Left renal pelvis (tissue), 4 donors: ENCODE measurements at places on chromosomes 5 and 9. TPM values are rescaled to one million over a fixed set of nuclear protein-coding genes. Genes with fewer than 3 reads are reported as not detected.

TMEM252 gene
- polyA plus RNA-seq = 5.3 TPM

CARD6 gene
- 2.5 TPM for polyA plus RNA-seq

ARID3C gene
- 0.22 TPM for polyA plus RNA-seq

ARSI gene
- 2.2 TPM for polyA plus RNA-seq

PTGES gene
- 6.3 TPM for polyA plus RNA-seq

SPRY4 gene
- 30.2 TPM for polyA plus RNA-seq

GRCh38 chr9:130209422-130209821 lies 37.2 kb downstream of the NCS1 start:
- DNase-seq = no peak

GRCh38 chr5:89011778-89012711 lies 129.1 kb upstream of the MEF2C start:
- no peak for DNase-seq

- DNase-seq = no peak
These were observed 41.9 kb upstream of the ZNF354A start for GRCh38 chr5:178772351-178772750.

DNA sequence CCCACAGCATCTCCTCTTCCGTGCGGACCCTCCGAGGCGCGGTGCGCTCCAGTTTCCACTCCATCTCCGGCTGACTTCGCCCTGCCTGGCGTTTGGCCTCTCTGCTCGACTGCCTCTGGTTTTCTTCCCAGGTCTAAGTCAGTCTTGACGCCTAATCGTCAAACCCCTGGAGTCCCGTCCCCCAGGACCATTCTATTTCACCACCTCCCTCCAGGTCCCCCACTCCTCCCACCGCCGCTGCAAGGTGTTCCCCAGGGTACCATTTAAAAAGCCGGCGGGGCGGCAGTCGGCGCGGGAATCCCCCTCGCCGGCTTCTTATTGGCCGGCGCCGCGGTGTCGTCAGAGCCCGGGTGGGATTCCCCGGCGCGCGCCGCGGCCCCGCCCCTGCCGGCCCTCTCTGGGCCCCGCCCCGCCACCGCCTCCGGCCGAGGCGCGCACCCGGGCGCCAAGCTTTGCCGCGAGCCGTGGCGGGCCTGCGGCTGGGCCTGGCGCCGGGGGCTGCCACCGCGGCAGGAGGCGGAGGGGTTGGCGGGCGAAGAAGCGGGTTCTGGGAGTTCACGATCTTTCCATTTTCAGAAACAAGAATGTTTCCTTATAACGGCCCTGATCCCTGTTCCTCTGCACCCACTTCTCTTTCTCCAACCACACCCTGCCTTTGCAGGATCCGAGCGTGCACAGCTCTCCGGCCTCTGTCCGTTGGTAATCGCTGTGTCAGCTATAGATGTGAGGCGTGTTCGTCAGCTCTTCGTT lies at the start of gene CDC20B:
TSS of gene CDC20B (minus strand) at position 241 of the 750 bp plus-strand sequence. CDS start at position 64, 177 bp downstream.
- peak; percentile 61 for DNase-seq

- no peak for DNase-seq
These were observed 10.3 kb upstream of the DOCK2 start for GRCh38 chr5:169626779-169627178.

DNA sequence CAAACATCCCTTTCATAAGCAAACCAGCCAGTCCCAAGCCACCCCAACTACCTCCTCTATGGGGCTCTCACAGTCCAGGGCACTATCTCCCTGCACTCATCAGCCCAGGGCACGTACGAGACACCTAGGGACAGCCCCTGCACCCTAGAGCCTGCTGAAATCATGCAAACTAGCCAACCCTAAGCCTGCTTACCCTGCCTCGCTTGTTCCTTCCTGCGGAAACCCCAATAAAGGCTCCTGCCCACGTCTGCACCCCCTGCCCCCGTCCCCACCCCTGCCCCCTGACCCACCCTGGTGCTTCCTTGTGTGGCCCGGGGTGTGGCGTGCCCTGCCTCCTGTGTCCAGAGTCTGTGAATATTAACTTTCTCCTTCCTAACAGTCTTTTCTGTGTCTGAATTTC lies 135.9 kb downstream of the GADD45G start:
- DNase-seq = no peak

DNA sequence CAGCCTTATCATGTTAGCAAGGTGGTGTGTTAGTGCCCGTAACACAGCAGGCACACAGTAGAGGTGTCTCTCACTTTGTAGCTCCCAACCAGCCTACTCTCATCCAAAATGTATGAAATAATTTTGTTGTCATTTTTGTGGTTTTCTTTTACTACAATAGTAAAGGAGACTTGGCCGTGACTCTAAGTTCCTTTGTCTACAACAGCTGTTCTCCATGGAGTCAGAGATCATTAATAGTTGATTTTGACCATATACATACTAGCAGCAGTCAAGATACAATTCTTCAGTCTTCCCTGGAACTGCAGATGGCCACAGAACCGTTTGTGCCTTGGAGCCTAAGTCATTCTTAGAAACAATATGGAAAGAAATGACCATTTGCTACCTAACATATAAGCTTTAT lies 567.1 kb downstream of the TLR4 start:
- DNase-seq = no peak

GRCh38 chr5:130890610-130891009 lies 274.4 kb downstream of the HINT1 start:
- DNase-seq = no peak

DNA sequence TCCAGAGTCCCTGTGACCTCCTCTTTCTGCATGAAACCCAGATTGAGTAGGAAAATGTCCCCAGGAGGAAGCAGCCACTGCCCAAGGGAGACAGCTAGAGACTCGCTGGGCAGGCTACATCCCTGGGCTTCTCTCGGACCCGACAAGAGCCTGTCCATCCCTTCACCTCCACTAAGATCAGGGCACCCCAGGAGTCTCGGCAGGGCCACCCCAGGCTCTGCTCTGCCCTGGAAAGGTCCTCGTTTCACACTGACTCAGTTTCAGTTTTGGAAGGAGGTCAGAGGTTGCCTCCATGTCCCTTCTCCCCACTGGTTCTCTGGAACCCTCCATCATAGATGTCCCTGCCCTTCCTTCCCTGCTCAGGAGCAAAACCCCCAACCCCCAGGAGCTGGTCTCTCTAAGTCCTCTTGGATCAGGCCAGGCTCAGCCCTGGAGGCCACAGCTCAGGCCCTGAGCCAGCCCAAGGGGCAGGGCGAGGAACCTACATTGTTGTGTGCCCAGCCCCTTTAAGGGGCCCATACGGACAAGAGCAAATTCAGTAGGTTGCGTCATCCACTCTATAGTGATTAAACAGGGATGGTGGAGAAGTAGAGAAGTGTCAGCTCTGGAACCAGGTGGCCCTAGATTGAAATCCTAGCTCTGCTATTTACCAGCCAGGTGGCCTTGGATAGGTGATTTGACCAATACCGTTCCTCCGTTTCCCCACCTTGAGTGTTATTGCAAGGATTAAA lies 37.4 kb downstream of the C9orf50 start:
- no peak for DNase-seq

- DNase-seq = no peak
These were observed 227.0 kb downstream of the ZNF608 start for GRCh38 chr5:124519396-124519795.

- no peak for DNase-seq
These were observed 66.0 kb downstream of the TBCA start for GRCh38 chr5:77709993-77710685.
